ENCODE measurements at places on chromosomes 11 and 22. TPM values are rescaled to one million over a fixed set of nuclear protein-coding genes. Genes with fewer than 3 reads are reported as not detected.

The SNRPD3 gene
- total RNA-seq: 122 TPM

The F2 gene
- not detected for total RNA-seq

The DDX25 gene
- total RNA-seq: 24.9 TPM

The ATM gene
- 113 TPM for total RNA-seq

The SHANK2 gene
- total RNA-seq: 44.1 TPM

The CPT1A gene
- 13.6 TPM for total RNA-seq

The KRTAP5-2 gene
- not detected for total RNA-seq

The SMIM35 gene
- total RNA-seq: under 0.01 TPM

The POU2AF1 gene
- total RNA-seq: 0.46 TPM

The CCDC116 gene
- total RNA-seq: 0.23 TPM

The TEX54 gene
- not detected for total RNA-seq

The DSCAML1 gene
- total RNA-seq: 8.1 TPM

The RNASEH2C gene
- total RNA-seq: 9.5 TPM

The SLC22A8 gene
- 1.2 TPM for total RNA-seq

The TREH gene
- total RNA-seq: not detected

The OR8D1 gene
- total RNA-seq: not detected

The ART5 gene
- total RNA-seq: 1.4 TPM

The FOLR1 gene
- total RNA-seq: 9.2 TPM

The PRRG4 gene
- 0.46 TPM for total RNA-seq

The CASP4 gene
- 4.2 TPM for total RNA-seq

The OR9I1 gene
- not detected for total RNA-seq

The KCNE3 gene
- 3.7 TPM for total RNA-seq

The CASP5 gene
- not detected for total RNA-seq

The PARVG gene
- total RNA-seq: 1.4 TPM

The RBMXL2 gene
- not detected for total RNA-seq

The TOM1 gene
- 12.2 TPM for total RNA-seq

The POTEH gene
- not detected for total RNA-seq

The TRIM21 gene
- total RNA-seq: 6.2 TPM

The OR5AL1 gene
- total RNA-seq: not detected

The CCDC117 gene
- 23.3 TPM for total RNA-seq

The DLG2 gene
- 158 TPM for total RNA-seq

The DNAJC24 gene
- total RNA-seq: 31.8 TPM

The TMEM121B gene
- 12.5 TPM for total RNA-seq

The TBX10 gene
- total RNA-seq: not detected

The AIP gene
- total RNA-seq: 53.7 TPM

The FOLR2 gene
- 10.8 TPM for total RNA-seq

The AMBRA1 gene
- 32.3 TPM for total RNA-seq

The GGTLC3 gene
- total RNA-seq: not detected

The MRGPRX3 gene
- total RNA-seq: not detected

The TMEM191C gene
- 6.0 TPM for total RNA-seq

The FAM83F gene
- 0.46 TPM for total RNA-seq

The ATP5MG gene
- 60.7 TPM for total RNA-seq

The OR6A2 gene
- 1.8 TPM for total RNA-seq

The TSPO gene
- total RNA-seq: 16.1 TPM

The CCDC87 gene
- 1.2 TPM for total RNA-seq

The NARS2 gene
- total RNA-seq: 33.2 TPM

The ADAMTS15 gene
- total RNA-seq: 6.2 TPM

The GRIK4 gene
- 8.5 TPM for total RNA-seq

The SLC22A25 gene
- total RNA-seq: 0.23 TPM

The ARRB1 gene
- total RNA-seq: 80.3 TPM

The OR56A1 gene
- total RNA-seq: 0.23 TPM

The MS4A6E gene
- total RNA-seq: not detected

The TIRAP gene
- total RNA-seq: 3.2 TPM

The WNT7B gene
- total RNA-seq: 6.5 TPM

The MDK gene
- 21.7 TPM for total RNA-seq

The KCNK4 gene
- total RNA-seq: 7.2 TPM

The RASD2 gene
- total RNA-seq: 6.0 TPM
